Pancreas (tissue), 10 donors: ENCODE measurements at places on chromosomes 5 and 9. TPM values are rescaled to one million over a fixed set of nuclear protein-coding genes. Genes with fewer than 3 reads are reported as not detected.

GRCh38 chr5:172414531-172415361 lies 39.6 kb downstream of the SH3PXD2B start:
- DNase-seq, result no peak

GRCh38 chr9:71765693-71766092 lies 2.6 kb downstream of the CEMIP2 start:
- DNase-seq, result no peak

DNA sequence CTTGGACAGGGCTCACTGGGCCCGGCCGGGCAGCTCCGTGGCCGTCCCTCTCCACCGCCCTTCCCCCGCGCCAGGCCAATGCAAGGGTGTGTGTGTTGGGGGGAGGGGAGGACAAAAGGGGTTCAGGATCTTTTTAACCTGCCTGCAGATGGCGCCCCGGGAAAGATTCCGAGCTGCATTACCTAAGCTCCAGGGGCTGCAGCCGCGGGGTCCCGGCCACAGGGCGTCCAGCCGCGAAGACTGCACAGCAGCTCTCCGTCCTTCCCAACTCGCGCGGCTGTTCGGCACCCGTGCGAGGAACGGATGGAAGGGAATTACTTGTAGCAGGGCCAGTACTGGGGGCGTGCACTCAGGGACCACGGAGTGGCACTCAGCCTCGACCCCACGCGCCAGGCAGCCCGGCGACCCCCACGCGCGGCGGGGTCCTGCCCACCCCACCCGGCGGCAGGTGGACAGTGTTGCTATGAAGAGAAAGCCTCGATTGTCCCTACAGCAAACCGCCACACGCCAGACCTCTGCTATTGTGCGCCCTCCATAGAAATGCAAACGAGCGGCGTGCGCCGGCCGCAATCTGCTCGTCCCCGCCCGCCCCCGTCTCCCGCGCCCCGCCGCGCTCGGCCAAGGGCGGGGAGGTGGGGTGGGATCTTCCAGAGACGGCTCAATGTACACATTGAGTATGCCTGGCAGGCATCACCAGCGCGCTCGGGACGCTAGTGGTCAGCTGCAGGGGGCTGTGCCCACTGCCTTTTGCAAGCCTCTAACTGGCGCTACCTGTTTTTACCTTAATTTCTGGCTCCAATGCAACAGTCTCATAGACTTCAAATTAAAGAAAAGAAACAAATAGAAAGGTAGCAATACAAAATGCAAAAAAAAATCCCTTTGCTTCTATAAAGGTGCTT lies 796 bp upstream of the GADD45G start:
- DNase-seq, result peak; percentile 74

DNA sequence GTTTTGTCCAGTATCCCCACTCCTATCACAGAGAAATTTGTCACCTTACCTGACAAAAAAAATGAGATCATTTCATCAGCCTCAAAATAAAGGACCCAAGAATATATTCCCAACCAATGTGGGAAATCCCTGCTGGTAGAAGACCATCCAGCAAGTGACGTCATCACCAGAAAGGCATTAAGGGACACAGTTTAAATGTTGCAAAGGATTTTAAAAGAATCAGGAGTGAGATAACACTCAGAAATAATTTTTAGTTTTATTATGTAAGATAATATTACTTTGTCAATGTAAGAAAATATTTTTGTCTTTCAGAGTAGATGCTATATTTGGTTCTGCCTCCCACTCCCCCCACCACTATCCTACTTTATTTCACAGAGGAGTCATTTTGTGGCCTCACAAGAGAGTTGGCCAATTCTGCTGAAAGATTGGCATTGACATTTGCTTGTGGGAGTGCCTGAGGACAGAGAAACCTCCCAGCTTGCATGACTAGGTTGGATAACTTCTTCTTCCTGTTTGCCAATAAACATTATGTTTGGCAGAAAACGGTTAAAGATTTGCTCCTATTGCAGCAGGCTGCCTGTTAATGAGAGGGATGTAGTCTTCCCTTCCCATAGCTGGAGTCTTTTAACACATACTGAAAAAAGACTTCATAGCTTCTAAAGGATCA lies 288.6 kb upstream of the DAB2 start:
- no peak for DNase-seq

DNA sequence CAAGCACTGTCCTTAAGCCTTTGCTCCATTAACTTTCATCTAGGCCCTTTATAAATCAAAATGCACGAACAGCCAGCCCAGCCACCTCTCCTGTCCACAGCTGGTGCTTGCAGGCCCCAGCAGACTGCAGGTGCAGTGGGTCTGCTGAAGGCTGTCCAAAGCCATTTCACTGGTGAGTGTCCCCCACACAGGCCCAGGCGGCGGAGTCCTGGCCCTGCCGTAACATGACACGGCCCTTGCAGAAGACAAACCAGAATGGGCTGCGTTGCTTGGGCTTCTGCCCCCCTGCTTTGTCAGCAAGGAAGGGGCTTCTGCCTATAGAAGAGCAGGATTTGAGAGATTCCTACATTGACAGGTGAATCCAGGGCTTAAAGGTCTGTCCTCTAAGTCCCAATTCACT lies 188.6 kb downstream of the NR3C1 start:
- DNase-seq, result no peak

Gene RFESD
- polyA plus RNA-seq, result 1.1 TPM

GRCh38 chr9:126527109-126527825 lies 86.5 kb upstream of the LMX1B start:
- no peak for DNase-seq

DNA sequence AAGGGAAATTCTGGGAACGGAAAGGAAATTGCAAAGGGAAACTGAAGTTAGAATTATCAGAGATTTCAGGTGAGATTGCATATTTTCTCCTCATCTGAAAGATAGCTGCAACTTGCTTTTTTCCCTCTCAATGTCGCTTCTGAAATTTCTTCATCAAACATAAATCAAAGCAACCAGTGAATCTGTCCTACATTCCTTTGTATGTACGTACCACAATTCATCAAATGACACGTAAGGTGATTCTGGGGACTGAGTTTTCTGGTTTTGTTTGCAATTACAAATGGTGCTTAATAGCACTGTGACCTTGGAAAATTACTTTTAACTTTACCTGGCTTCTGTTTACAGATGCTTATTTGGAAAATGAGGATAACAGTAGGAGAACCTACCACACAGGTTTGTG lies 21.9 kb upstream of the CNOT6 start:
- no peak for DNase-seq

GRCh38 chr5:176152191-176152929 lies 85.9 kb upstream of the SIMC1 start:
- no peak for DNase-seq

DNA sequence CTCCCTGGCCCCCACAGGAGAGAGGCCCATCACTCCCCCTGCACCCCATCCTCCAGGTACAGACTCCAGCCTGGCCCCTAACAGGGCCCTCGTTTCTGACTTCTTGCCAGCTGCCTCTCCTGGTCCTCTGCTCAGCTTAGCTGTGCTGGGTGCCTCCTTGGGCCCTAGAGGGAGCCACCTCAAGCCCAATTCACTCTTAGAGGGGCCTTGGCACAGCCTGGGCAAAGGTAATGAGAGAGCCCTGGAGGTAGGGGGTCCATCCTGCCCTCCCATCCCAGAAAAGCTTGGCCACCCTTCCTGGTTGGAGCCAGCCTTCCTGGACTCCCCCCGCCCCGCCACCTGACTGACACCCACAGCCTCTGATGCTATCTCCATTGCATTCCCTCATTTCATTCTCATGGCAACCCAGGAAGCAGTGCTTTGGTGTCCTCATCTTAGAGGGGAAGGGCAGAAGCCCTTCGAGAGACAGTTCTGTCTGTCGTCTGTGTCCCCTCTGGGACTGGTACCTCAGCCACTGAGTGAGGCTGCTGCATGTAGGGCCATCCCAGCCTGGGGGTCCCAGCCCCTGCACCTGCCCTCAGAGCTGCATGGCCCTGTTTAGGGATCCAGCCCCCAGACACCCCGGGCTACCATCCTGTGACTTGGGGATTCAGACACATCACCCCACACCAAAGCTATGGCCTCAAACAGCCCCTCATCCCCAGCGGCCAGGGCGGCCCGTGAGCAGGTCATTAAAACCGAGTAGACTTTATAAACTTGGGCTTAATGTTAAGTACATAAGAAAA lies 95.5 kb downstream of the BARX1 start:
- DNase-seq, result no peak

DNA sequence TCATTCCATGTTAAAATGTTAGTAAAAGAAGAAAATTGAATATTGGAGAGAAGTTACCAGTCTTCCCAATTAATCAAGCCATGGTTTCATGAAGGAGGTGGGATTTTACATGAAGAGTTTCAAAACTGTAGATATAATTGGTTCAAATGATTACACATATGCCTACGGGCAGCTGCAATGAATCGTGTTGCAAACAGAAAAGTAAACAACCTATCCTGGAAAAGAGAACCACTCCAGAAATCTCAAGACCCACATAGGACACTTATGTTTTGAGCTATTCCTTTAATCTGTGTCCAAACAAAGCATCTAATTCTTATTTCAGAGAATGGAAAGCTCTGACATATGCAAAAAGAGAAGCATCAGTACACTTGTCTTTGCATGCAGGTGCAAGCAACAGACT lies 340.2 kb downstream of the NDUFS4 start:
- no peak for DNase-seq

DNA sequence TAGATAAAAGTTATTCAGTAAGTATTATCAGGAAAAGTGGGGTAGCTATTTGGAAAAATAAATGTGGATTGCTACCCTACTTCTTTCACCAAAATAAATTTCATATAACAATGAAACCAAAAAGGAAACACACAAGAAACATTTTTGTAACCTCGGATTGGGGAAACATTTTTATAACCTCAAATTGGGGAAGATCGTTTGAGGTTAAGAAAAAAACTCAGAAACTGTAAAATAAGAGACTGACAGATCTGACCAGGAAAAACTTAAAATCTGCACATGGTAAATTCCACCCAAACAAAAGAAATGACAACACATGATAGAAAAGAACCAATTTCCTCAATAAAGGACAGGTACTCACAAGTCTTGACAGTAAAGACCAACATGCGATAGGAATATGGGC lies 13.5 kb downstream of the EFCAB9 start:
- no peak for DNase-seq

- DNase-seq, result no peak
Observed at GRCh38 chr9:22278426-22278825, 168.2 kb upstream of the DMRTA1 start.

DNA sequence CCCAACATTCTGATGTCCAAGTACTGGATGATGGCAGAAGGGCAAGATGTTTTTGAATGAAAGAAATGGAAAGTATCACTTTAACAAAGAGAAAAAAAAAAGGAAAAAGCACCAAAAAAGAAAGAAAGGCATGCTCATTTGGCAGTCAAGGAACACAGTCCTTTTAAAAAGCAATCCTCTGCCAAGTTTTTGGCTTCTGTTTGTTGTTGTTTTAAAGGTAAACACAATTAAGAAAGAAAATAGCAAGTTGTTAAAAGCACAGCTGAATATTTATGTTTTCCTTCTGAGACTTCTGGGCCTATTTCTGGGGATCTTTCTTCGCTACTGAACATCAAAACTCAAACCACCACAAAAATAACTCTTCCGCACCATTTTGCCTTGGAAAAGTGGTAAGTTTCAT lies 162.1 kb downstream of the TRPM3 start:
- DNase-seq, result no peak

Gene INSYN2B
- 0.02 TPM for polyA plus RNA-seq

DNA sequence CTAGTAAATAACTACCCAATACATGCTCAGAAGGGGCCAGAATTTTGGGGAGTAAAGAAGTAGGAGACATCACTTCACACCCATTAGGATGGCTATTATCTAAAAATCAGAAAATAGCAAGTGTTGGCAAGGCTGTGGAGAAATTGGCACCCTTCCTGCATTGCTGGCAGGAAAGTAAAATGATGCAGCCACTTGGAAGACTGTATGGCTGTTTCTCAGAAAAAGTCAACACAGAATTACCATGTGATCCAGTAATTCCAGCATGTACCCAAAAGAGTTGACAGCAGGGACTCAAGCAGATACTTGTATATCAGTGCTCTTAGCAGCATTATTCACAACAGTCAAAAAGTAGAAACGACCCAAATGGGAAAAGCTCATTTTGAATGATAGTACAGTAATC lies 107.6 kb downstream of the APBA1 start:
- DNase-seq, result no peak

Gene LRRC19
- 0.16 TPM for polyA plus RNA-seq

DNA sequence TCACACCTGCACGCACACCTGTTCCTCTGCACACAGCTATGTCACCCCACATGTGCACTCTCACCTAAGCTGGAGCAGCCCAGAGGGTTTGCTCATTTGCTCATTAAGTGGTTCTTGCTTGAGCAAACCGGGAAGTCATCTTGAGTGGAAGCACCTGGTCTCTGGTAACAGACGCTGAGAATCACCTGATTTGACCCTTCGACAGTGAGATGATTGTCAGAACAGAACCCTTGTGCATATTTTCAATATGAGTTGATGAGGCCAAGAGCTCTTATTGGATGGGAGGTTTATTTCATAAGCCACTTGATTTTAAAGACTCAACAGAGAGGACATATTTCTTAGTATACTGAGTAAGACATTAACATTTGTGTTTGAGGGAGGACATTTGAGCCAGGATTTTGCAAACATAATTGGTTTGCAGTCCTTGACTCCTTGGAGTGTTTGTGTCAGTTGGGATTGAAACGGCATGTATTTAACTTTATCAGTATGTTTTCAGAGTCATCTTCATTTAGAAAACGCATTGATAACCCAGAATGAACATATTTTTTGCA lies 22.1 kb upstream of the LPCAT1 start:
- no peak for DNase-seq

DNA sequence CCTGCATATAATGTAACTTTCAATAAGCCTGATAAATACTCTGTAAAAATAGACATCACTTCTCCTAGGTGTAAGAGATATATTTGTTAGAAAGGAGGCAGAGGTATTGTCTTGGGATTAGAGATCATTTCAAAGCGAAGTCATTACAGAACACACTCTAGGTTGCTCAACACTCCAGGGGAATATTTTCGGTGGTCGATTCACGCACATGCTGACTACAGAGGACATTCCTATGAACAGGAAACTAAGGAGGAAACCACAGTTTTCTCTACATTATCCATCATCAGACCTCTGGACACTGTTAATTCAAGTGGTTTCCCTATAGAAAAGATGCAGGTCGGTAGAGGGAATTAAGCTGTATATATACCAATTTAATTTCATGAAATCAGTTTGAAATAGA lies 370.0 kb downstream of the NDUFS4 start:
- no peak for DNase-seq

DNA sequence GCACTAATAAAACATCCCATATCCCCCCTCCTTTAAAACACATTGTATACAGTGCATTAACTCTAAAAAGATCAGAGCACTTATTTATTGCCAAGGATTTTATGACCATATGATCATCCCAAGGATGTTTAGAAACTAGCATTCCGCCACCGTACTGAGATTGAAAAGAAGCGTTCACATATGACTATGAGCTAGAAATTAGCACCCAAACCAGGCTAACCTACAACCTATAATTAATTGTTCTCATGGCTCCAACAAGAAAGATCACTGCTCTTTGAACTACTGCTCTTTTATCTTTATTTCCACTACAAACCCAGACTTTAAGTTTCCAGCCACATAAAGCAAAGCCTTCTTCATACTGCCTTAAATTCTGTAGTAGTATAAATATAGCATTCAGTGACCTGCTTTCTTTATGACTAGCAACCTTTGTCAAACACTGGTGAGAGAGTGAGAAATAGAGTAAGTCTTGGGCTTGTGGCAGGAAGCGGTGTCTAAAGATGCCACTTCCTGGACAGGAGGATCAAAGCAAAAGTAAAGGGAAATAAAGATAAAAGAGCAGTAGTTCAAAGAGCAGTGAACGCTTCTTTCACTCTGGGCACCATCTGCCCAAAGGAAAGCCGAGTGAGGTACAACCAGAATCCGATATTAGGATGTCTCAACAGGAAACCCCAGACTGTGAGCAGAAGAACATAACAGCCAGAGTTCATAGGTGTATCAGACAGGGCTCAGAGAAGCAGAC lies 151.1 kb upstream of the ERCC6L2 start:
- DNase-seq, result no peak
